Activated CD8-positive, alpha-beta memory T cell treated with anti-CD3 and anti-CD28 coated beads for 36 hours (primary cell): ENCODE measurements at places on chromosomes 5 and 9. TPM values are rescaled to one million over a fixed set of nuclear protein-coding genes. Genes with fewer than 3 reads are reported as not detected.

TOR2A gene
- total RNA-seq: 24.9 TPM

KIAA1191 gene
- total RNA-seq: 39.1 TPM

INSL4 gene
- not detected for total RNA-seq

GRXCR2 gene
- total RNA-seq: not detected

PPP3R2 gene
- total RNA-seq: not detected

PRRT1B gene
- not detected for total RNA-seq

LCN15 gene
- total RNA-seq: not detected

DDX46 gene
- total RNA-seq: 80.4 TPM

RASGEF1C gene
- not detected for total RNA-seq

SLC4A9 gene
- not detected for total RNA-seq

GPR21 gene
- total RNA-seq: not detected

TXNDC8 gene
- not detected for total RNA-seq

FOXD1 gene
- total RNA-seq: 0.34 TPM
